Urinary bladder (tissue), 4 donors: ENCODE measurements at places on chromosomes 7 and 10. TPM values are rescaled to one million over a fixed set of nuclear protein-coding genes. Genes with fewer than 3 reads are reported as not detected.

SYT15 gene
- total RNA-seq: 2.5 TPM

FAM241B gene
- not detected for total RNA-seq

PDCD4 gene
- 148 TPM for total RNA-seq

PALD1 gene
- total RNA-seq: 10.2 TPM

NUPR2 gene
- 0.79 TPM for total RNA-seq

TMEM168 gene
- 84.2 TPM for total RNA-seq

SPDYE6 gene
- not detected for total RNA-seq

SFRP4 gene
- 11.2 TPM for total RNA-seq

PLCE1 gene
- 38.1 TPM for total RNA-seq

OGDHL gene
- 0.79 TPM for total RNA-seq
